ENCODE measurements at places on chromosomes 13 and 19.

GRCh38 chr13:73737214-73737613, 397.0 kb downstream of the KLF12 start:
- DNase-seq: no peak

DNA sequence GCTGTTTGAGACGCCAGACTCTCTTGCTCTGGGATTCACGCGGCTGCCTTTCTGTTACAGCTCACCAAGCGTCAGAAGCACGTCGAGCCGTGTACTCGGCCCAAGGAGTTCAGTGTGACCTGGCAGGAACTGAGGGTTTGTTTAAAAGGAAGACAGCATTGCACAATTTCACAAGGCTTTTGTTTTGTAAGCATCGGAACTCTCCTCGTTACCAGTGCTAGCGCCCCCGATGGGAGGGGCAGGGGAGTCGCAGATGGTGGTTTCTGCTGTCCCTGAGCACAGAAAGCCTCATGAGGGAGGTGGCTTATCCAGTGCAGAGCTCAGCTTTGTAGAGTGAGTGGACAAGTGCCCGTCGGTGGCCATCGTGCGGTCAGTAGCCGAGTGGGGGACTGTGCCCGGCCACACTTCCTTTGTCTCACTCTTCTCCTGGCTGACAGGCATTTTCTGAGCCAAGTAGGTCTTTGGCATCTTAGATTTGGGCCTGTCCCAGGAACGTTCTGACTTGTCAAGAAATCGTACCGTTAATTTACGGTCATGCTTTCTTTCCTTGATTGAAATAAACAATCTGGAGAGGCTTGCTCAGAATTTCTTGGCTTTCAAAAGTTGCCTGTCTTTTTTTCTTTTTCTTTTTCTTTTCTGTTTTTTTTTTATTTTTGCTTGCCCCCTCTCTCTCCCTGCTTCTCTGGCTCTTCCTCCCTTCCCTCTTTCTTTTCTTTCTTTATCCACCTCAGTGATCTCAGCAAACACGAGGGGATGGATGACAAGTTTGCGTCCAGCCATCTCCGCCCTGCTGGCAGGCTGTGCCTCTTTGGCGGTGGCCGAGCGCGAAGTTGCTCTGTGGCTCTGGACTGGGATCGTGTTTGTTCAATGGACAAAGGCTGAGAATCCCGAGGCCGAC, 7.7 kb downstream of the KDM4B start:
- DNase-seq: no peak

DNA sequence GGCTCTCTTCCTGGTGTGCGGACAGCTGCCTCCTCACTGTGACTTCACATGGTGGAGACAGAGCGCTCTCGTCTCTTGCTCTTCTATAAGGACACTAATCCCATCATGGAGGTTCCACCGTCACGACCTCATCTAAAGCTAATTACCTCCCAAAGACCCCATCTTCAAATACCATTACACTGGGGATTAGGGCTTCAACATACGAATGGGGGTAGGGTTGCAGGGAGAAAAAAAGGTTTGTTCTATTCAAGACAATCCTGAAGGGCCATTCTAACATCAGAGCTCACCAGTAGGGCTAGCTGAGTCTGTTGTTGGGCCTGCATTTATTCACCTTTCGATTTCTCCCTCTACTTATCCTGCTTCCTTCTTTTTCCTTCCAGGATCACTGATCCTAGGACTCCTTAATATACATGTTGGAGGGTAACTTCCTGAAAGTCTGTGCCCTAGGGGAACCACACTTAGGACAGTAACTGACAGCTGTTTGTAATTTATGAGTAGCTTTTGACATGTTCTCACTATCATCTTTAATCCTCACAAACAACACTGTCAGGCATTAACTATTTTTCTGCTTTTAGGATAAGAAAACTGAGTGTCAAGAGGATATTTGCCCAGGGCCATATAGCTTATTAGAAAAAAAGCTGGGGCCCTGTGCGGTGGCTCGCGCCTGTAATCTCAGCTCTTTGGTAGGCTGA, 18.8 kb upstream of the GTF2F2 start:
- no peak for DNase-seq

GRCh38 chr13:45231305-45231704, 30.5 kb upstream of the KCTD4 start:
- DNase-seq: no peak

GRCh38 chr13:110493613-110494012, 67.9 kb downstream of the RAB20 start:
- no peak for DNase-seq

GRCh38 chr19:23904406-23904805, 10.3 kb upstream of the ZNF726 start:
- DNase-seq: no peak

DNA sequence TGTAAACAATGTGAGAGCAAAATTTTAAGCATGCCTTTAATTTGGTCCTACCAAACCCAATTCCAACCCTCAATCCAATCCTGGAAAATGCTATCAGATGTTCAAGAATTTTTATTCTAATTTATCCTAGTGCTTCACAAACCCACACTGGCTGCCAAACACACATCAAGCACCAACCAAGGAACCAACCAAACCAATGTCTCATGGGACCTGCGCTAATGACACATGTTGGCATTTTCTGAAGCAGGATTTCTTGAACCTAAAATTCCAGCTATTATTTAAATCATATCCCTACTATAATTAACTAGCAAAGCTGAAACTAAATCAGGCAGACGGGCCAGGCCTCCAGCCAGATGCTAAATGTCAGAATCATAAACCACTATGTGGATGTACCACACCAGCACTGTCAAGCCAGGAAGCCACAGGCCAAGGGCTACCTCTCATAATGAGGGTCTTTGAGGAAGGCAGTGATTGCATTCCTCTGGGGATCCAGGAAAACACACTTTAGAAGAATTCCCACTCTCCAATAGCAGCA, 5.8 kb downstream of the LATS2 start:
- DNase-seq: no peak

DNA sequence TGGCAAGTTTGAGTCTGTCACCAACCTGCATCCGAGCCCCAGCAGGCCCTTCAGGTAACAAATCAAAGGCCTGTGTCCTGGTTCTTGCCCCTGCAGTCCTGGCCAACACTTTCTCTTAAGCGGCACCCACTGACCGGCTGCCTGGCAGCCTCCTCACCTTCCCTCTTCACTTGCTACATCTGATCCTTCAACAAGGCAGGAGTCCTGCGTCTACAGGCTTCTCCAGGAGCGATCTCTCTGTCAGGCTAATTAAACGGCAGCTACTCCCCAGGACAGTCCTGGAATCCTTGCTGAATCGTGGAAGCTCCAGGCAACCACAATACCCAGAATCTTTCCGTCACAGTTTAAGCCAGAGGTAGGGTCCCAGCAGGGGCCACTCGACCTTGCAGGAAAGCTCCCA, 41.1 kb upstream of the GAS6 start:
- no peak for DNase-seq

GRCh38 chr13:52070929-52071523, 46.5 kb downstream of the UTP14C start:
- DNase-seq: no peak

DNA sequence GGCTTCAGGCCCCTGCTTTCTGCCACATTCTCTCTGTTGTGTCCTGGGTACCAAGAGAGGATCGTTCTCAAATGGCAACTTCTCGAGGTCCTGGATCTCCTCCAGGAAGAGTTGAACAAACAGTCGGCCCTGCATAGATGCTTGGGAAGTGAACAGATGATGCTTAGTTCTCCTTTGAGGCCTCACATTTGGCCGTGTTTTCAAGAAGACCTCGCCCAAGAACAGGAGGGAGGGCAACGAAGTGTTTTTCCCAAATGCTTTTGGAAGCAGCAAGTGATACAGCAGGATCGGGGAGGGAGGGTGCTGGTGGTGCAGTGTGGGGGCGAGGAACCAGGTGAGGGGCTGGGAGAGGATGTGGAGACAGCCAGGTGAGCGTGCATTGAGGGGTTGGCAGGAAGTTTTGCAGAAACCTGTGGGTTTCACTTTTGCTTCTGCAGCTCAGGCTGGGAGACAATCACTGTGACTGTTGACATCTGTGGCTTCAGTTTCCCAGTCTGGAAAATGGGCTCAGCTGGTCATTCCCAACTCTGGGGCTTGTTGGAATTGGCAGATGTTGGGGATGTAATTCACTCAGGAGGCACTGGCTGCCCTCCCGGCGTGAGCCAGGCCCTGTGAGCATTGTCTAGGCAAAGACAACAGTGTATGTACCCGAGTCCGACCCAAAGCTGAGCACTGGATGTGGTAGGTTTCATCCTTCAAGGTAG, 21.6 kb downstream of the MAST3 start:
- no peak for DNase-seq

- DNase-seq: no peak
Measured at GRCh38 chr19:48192750-48193149, 22.3 kb downstream of the ZSWIM9 start.

- DNase-seq: no peak
Measured at GRCh38 chr19:7701654-7702457, at the start of gene FCER2. Gene FCER2, minus strand, starts transcription at chr19:7702131. Its CDS starts 2,371 bp downstream, at chr19:7699760.

GRCh38 chr19:45577111-45577905, 7.3 kb downstream of the OPA3 start:
- no peak for DNase-seq

All from activated CD8-positive, alpha-beta memory T cell treated with anti-CD3 and anti-CD28 coated beads for 4 hours (primary cell).